ENCODE measurements at places on chromosomes 2 and 18.

GRCh38 chr2:99880148-99880963 lies 262.0 kb downstream of the AFF3 start:
- DNase-seq = no peak

DNA sequence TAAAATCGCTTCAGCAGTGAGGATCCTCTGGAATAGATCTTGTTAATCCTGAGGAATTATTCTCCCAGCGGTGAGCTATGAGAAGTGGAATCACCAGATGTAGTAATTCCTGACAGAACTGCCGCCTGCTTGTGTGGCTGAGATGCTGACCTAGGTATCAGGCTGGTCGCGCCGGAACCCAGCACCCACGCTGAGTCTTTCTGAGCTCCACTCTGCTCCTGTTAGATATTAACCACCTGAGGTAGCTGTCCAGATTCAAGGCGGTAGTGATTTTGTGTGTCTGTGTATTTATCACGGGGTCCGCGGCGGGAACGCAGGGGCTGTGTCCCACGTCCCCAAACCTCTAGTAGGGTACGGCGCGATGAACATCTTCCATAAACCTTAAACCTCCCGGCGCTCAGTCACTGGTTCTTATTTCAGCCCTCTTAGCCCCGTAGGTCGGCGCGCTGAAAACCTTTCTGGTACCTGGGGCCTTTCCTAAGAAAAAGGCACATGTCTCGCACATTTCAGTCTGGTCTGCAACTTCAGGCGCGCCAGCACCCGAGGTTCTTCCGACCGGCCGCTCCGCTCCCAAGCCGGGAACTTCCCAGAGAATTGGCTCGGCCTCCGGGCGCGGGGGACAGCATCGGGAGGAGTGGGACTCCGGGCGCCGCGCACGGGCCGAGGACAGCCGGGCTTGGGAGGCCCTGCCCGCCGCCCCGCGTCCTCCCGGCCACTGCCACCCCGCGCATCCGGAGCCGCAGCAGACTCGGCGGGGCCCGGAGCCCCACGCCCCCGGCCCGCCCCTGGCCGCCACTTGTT lies 542 bp upstream of the CNNM3 start:
- DNase-seq = peak; percentile 11

DNA sequence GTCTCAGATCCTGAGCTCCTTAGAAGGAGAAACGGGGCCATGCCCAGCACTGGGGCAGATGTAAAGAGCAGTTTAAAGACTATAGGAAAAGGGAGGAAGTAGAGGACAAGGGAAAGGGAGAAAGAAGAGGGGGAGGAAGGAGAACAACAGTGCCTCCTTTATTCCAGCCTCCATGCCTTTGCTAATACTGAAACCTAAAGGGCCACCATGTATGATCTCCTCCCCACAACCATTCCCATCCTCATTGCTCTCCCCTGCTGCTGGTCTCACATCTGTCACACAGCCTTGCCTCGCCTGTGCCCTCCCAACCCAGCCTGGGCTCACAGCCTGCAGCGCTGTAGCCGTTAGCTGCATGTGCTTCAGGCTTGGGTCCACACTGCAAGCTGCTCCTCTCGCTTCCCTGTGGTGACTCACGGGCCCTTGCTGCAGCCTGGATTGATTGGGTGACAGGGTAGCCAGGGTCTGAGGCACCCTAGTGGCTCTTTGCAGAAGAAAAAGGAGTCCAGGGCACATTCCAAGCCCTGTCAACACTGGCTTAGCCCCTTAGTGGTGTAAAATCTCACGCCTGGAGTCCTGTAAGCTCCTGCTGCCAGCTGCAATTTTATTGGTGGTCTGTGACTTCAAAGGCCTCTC lies 281.9 kb downstream of the SRBD1 start:
- DNase-seq = peak; percentile 8

GRCh38 chr2:235937936-235938335 lies 230.2 kb downstream of the GBX2 start:
- no peak for DNase-seq

- DNase-seq = no peak
Measured at GRCh38 chr2:237139123-237139675, 53.5 kb downstream of the COPS8 start.

- DNase-seq = no peak
Measured at GRCh38 chr2:84880395-84880644, 564 bp downstream of the TRABD2A start.

GRCh38 chr18:46601141-46601805 lies 55.7 kb downstream of the LOXHD1 start:
- DNase-seq = no peak

- DNase-seq = no peak
Measured at GRCh38 chr2:25339791-25340180, 1.9 kb downstream of the DNMT3A start.

GRCh38 chr2:207871911-207872310 lies 102.2 kb upstream of the FZD5 start:
- no peak for DNase-seq

- DNase-seq = no peak
Measured at GRCh38 chr2:75076088-75076487, 117.6 kb downstream of the POLE4 start.

DNA sequence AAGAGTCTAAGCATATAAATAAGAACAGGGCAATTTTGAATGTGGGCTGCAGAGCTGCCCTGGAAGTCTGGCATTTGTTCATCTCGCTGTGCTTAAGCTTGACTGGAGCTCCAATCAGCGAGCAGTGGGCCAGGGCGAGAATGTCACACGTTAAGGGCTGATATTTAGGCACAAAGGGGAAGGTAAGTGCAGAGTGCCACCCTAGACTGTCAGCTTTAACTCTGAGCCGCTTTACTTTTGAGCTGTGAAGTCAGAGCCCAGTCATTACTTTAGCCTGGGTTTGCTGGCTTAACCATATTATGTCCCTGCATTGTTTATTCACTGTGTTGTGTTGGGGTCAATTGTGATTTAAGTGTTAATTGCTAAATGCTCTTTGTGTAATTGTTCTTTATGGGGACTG lies 236.1 kb upstream of the SIX3 start:
- DNase-seq = no peak

DNA sequence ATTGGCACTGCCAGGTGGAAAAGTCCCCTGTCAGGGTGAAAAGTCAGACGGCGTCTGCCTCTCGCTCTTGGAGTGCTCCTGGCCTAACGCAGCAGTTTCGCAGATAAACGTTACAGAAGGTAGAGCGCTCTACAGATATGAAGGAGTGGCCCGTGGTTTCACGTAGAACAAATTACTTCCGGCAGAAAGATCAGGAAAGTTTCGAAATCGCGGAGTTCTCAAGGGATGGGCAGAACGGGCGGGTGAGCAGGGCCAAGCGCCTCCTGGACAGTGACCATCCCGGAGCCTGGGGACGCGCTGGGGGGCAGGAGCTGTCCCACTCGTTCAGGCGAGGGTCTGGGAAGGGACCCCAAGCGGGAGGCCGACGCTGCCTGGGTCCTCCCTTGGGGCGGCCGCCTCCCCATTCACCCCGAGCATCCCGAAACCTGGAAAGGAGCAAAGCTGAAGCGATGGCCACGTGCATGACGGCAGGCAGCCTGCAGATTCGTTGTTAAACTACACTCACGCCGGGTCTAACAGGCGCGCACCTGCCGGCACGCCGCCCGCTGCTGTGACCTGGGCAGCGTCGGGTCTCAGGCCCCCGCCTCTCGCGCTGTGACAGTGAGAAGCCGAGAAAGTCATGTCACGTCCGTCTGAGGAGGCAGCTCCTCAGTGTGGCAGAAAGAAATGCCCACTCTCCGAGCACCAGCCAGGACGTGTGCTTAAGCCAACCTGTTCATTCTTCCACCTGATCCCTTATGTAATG lies 122.9 kb upstream of the SALL3 start:
- no peak for DNase-seq

GRCh38 chr2:12728221-12728777 lies 11.6 kb downstream of the TRIB2 start:
- DNase-seq = no peak

- no peak for DNase-seq
Measured at GRCh38 chr2:88832311-88832991, 141.0 kb downstream of the RPIA start.

DNA sequence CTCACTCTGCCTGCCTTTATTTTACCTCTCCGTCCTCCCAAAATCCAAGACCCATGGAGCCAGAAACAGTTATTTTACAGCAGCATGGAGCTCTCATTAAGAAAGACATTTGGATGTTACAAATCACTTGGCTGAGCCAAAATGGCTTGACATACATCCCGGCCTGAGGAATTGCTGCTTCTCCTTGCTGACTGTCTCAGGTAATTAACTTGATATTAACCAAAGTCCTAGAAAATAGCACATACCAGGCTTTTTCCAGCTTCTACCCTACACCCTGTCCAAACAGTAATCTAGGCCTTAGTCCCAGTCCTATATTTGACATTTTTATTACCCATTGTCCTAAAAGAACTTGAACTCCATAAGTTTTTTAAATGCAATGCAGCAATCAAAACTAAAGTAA lies 205.0 kb downstream of the TMX3 start:
- DNase-seq = no peak

GRCh38 chr18:73895701-73896100 lies 251.9 kb downstream of the FBXO15 start:
- DNase-seq = no peak

- DNase-seq = no peak
Measured at GRCh38 chr2:45761635-45762034, 110.2 kb downstream of the PRKCE start.

- no peak for DNase-seq
Measured at GRCh38 chr2:178256382-178257042, 62.2 kb downstream of the OSBPL6 start.

DNA sequence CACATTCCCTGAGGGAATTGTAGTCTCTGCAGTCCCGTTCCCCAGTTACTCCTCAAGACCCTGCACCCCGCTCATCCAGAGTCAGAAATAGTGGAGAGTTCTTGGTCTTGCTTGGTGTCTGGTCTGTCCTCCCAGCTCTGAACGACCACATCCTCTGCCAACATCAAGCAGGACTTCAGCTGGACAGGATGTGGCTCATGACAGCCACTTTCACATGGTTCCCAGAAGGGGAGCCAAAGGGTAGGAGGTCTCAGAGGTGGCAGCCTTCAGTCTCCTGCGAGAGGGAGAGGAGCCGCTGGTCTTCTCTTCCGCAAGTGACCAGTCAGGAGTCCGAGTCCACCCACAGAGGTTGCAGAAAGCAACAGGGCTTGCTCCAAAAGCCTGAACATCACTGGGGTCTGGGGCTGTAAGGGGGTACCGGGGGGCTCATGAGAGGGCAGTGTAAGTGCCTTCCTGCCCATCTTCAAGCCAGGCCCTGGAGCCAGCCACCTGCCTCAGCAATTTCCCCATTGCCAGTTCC lies 29.8 kb downstream of the B3GNT7 start:
- no peak for DNase-seq

GRCh38 chr2:99787769-99788382 lies 298.1 kb upstream of the REV1 start:
- no peak for DNase-seq

DNA sequence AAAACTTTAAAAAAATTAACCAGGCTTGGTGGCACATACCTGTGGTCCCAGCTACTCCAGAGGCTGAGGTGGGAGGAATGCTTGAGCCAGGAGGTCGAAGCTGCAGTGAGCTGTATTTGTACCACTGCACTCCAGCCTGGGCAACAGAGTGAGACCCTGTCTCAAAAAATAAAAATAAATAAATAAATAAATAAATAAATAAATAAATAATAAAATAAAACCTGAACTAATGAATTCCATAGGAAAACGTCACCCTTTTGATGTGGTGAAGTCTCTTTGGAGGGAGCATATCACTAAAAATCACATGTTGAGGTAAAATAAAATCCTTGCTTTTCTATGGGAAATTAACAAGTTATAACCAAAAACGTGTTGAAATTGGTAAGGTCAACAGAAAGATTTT lies 29.6 kb upstream of the ITGAV start:
- no peak for DNase-seq

- DNase-seq = peak; percentile 41
Measured at GRCh38 chr2:224444021-224444420, 42.1 kb upstream of the FAM124B start.

DNA sequence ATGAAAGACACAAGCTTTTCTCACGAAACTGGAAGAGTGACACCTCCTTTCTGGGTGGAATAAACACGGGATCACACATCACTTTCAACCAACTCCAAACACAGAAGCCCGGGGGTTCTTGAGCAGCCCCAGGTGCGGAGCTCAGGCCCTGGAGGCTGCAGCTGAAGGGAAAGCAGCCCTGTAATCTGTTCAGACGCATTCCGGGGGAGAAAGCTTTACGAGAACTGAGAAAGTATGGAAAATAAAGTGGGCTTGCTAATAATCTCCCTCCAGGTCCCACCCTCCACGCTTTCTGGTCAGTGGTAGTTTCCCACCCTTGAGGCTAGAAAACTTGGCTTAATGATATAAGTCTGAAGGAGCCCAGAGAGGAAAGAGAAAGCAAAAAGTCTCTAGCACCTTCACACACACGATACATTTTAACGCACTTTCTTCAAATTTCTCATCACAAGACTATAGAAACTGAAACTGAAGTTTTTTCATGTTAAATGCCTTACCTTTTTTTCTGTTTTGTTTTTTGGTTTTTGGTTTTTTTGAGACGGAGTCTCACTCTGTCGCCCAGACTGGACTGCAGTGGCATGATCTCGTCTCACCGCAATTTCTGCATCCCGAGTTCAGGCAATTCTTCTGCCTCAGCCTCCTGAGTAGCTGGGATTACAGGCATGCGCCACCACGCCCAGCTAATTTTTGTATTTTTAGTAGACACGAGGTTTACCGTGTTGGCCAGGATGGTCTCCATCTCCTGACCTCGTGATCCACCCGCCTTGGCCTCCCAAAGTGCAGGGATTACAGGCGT lies 141.3 kb downstream of the AFF3 start:
- DNase-seq = no peak

DNA sequence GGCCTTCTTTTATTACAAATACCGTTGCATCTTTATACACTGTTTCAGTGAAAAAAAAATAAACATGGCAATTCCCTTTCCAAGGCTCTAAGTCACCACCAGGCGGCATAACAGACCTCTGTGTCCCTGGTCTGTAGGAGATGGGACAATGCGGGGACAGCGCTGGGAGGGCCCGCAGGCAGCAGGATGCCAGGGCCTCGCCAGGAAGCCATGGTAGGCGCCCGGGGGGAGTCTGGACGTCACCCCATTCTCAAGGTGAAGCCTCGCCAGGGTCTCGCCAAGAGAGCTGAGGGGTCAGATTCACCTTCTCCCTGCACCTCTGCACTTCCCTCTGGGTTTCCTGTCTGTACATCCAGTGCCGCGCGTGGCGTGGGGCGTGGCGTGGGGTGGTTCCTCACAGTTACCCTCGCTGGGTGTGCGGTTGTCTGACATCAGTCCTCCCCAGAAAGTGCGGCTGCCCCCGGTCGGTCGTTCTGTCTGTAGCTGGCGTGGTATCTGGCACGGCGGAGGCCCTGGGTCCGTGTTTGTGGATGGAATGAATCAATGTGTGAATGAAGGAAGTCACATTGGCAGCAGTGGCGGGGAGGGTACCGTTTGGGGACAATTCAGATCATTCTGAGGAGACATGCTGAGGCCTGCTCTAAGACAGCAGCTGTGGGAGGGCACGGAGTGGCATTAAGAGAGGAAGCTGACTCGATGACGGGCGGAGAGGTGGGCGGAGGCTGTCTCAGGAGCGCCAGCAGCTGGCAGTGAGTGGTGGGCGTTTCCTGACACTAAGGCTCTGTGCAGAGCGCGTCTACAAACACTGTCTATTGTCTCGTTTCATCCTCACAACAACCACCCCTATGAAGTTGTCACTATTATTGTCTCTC lies 46.0 kb downstream of the LRRFIP1 start:
- DNase-seq = no peak

- DNase-seq = no peak
Measured at GRCh38 chr2:79638410-79638809, 125.6 kb downstream of the CTNNA2 start.

- DNase-seq = no peak
Measured at GRCh38 chr2:119005051-119005450, 63.1 kb downstream of the MARCO start.

All from fibroblast of skin of left quadriceps (primary cell).